Kasumi-1 (cell line): ENCODE measurements at places on chromosomes 13 and 19.

DNA sequence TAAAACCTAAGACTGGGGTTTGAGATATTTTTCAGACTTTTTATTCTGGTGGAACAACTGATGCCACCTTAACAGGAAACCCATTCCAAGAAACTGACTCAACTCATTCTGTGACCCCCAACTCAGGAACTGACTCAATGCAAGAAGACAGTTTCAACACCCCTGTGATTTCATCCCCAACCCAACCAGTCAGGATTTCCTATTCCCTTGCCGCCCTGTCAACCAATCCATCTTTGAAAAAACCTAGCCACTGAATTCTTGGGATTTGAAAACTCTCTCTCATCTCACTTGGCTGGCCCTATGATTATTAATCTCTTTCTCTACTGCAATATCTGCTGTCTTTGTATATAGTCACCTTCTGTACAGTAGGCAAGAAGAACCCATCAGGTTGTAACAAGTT, 1211.9 kb upstream of the ATXN8OS start:
- DNase-seq: no peak

DNA sequence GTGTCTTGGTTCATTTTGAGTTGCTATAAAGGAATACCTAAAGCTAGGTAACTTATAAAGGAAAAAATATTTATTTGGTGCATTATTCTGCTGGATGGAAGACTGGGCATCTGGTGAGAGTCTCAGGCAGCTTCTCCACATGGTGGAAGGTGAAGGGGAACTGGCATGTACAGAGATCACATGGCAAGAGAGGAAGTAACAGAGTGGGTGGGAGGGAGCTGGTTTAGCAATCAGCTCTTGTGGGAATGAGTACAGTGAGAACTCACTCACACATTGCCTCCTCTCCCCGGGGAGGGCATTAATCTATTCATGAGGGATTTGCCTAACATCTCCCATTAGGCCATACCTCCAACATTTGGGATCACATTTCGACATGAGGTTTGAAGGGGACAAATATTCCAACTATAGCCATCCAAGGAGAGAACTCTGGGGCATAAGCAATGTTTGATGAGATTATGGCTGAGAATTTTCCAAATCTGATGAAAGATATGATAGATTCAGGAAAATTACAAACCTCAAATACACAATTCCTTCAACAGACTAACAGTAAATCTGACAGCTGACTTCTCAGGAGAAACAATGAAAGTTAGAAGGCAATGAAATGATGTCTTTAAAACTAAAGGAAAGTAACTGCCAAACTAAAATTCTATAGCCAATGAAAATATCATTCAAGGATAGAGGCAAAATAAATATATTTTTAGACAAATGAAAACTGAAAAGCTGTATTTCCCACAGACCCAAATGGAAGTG, 52.5 kb downstream of the MTUS2 start:
- DNase-seq: no peak

- no peak for DNase-seq
Observed at GRCh38 chr13:26961890-26962615, 201.5 kb upstream of the GPR12 start.

DNA sequence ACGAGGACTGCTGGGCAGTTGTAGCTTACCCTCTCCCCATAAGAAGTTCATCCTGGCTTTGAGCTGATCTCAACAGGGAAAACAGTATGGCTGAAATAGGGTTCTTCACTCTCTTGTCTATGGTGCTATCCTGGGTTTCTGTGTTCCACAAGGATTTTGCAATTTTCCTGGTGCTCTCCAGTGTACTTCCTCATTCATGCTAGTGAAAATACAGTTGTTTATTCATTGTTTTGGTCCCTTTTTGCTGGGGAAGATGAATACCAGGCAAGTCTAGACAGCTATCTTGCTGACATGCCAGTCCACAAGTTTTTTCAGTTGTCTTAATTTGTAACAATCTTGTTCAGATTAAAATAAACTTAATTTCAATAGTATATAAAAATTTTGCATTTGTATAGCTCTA, 306.5 kb downstream of the DLEU7 start:
- DNase-seq: no peak

DNA sequence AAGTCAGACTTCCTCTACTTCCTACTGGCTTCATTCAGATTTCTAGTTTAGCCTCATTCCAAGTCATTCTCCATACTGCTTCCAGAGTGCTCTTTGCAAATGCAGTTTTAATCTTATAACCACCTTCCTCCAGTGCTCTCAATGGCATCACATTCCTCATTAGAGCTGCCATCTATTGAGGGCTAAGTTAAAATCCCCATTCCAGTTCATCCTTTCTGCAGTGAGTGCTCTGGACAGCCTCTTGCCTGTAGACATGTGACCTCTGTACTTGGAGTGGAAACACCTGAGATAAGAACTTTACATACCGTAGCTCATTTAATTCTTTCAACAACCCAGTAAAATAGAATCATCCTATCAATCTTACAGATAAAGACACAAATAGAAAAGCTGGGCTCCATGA, 57.9 kb upstream of the MAB21L1 start:
- DNase-seq: no peak

DNA sequence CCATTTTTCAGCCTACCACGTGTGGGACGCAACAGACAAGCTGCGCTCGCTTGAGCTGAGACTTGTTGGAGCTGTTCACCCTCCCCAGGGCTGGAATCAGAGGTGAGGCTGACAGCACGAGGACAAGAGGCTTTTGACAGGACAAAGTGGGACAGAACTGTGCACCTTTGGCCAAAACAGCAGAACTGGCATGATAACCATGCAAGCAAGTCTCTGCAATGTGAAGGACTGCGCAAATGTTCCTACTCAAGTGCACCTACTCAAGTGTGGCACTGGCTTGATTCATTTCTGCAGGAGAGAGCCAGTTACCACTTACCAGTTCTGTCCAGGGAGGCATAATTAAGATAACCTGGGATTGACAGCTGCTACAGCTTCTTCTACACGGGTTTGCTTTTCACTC, 62.2 kb upstream of the TM9SF2 start:
- no peak for DNase-seq

- DNase-seq: no peak
Observed at GRCh38 chr13:75052616-75053015, 429.4 kb downstream of the TBC1D4 start.

DNA sequence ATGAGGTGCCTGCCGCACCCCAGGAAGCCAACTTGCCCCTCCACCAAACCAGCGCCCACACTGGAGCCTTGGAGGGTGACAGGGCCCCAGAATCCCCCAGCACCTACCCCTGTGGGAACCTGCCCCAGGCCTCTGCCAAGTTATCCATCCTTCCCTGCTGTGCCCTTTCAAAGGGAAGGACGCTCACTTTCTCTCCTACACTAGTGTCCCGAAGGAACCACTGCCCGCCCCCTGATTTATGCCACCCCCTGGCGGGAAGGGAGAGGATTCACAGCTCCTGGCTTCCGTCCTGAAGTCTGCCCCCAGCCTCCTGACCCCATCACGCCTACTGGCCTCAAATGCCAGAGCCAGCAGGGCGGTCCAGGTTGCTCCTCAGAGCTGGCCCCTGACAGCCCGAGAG, 1.4 kb downstream of the EVI5L start:
- DNase-seq: no peak

GRCh38 chr13:106609116-106609515, 41.2 kb upstream of the ARGLU1 start:
- DNase-seq: no peak

DNA sequence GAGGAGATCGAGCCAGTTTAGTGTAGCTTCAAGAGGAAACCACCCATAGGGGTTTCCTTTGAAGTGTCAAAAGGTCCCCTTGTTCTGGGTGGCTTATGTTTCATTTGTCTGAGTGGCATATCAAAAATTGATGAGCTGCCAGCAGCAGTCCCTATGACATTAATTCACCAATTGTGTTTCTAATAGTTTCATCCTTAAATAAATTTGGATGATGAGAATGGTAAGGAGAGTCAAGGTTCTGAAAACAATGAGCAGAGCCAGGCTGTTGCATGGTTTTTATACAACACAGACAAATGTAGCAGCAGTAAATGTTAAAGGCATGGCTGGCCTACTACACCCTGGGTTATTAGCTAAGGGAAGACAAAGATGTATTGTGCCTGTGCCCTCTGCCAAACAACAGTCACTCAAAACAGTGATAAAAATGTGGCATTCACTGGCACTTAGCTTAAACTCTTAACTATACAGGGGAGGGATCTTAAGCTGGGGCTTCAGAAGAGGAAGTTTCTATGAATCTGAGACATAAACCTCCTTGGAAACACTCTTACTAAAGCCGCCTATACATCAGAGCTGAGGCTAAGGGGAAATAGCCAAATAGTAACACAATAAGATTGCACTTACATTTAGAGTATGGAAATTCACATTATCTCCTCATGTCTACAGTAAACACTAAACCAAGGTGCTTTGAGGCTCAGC, 200.5 kb downstream of the POU4F1 start:
- peak; percentile 40 for DNase-seq

DNA sequence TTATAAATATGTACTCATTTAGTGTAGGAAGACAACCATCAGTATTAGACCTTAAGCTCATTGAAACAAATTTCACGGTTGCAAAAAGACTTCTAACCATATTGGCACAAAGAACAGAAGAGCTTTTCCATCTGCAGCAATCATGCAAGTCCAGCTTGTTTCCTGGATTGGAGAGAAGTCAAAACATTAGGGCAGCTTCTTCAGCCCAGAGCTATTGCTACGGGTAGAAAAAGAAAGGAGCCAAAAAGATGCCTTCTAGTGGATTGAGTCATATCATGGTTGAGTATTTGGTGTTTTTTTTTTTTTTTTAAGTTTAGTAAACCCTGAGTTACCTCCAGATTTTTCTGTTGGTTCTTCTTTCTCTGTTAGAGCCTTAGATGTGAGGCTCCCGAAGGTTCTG, 99.8 kb downstream of the WDFY2 start:
- no peak for DNase-seq

DNA sequence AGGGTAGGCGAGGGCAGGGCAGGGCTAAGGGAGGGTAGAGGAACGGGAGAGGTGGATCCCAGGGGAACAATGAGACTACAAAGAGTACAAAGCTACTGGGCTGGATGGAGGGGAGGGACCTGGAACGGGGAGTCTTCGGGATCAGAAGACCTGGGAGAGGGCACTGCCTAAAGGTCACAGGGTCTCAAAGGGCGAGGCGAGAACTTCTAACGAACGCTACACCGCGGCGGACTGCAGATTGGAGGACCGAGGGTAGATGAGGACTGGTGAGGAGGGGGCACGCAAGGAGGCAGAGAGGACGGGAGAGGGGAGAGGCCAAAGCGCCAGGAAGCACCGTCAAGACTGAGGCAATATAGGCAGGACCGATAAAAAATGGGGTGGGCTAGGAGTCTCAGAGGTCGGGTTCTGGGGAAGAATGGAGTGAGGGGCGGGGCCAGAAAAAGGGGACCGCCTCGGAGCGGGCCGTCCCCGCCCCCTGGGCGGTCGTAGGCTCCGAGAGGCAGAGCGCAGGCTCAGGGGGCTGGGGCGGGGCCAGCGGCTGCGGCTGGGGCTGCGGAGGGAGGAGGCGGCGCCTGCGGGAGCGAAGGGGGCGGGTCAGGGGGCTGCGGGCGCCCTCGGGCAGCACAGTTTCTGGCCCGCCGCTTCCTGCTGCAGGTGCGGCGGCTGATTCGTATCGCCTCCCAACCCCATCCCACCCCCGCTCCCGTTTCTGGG, 1.3 kb upstream of the KCNC3 start:
- DNase-seq: peak; percentile 69

GRCh38 chr13:110894086-110894485, 20.8 kb downstream of the ANKRD10 start:
- no peak for DNase-seq

GRCh38 chr13:80437231-80437630, 96.3 kb upstream of the SPRY2 start:
- no peak for DNase-seq

- peak; percentile 66 for DNase-seq
Observed at GRCh38 chr13:47459512-47459911, 541.6 kb downstream of the SUCLA2 start.

DNA sequence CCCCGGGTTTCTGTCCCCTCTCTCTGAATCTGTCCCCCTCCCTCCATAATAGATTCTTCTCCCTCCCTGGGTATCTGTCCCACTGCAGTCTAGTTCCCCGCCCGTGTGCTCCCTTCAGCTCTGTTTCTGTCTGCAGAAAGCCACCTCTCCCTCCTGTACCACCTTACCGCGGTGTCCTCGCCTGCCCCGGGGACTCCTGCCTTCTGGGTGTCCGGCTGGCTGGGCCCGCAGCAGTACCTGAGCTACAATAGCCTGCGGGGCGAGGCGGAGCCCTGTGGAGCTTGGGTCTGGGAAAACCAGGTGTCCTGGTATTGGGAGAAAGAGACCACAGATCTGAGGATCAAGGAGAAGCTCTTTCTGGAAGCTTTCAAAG, 1.3 kb downstream of the FCGRT start:
- DNase-seq: no peak
